ENCODE measurements at places on chromosomes 3 and 15.

GRCh38 chr3:66469220-66469640, 31.6 kb downstream of the LRIG1 start:
- no peak for DNase-seq

- no peak for DNase-seq
Measured at GRCh38 chr15:87661454-87662355, 594.8 kb downstream of the NTRK3 start.

DNA sequence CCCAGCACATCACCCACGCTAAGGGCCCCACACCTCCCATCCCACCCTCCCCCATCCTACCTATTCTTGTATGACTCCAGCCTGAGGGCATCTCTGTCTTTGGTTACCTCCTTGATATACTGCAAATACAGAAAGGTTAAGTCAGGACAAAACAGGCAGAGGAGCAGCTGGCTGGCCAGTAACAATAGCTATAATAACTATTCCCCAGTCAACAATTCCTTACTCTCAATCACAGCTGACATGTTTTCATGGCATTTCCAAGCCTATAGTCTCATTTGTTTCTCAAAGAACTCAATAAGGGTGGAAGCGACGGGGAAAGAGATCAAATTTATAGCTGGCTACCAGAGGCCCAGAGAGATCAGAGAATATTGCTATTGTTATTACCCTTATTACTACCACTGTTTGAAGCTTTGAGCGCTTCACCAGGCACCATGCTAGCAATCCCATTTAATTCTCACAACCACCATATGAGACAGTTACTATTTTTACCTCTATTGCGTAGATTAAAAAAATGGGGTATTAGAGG, 93.0 kb upstream of the C2CD4B start:
- no peak for DNase-seq

DNA sequence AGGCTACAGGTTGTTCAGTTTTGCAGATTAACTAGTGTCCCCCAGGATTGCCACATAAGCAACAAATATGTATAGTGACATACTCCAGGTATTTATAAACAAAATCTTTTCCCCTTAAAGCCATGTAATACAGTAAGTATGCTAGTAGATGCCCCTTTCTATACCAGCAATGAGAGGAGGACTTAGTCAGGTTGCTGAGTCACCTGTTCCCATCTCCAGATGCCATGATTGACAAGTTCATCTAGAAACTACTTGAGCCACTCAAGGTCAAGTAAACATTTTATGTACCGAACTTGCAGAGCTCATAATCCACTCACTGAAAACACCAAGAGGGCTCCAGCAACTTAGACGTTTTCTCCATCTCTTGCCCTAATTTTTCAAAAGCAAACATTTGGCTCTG, 18.2 kb downstream of the SLC9A9 start:
- no peak for DNase-seq

DNA sequence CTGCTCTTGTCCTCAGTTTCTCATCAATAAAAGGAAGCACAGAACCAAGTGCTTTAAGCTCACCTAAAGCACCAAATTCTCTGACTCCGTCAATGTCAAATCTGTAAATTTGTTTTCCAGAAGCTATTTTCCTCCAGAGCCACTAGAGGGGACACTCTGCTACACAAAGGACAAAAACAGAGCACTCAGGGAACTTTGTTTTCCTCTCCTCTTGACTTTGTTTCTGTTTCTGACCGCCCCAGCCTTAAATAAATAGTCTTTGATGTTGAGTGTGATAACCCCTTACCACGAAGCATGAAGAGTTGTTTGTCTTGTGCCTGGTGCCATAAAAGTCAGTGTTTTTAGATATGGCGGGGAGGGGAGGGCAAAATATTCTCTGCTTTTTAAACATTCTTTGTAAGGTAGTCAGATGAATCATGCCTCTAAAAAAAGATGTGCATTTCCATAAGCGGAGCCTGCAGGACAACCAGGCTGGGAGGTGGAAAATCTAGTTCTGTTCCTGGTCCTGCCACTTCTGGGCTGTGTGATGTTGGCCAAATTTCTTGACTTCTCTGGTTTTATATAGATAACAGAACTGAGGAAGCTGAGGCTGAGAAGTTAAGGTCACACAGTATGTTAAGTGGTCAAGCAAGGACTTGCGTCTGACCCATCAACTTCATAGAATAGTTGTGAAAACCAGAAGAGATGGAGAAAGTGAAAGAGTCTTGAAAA, 7.3 kb upstream of the ZBTB38 start:
- DNase-seq, result peak; percentile 69

DNA sequence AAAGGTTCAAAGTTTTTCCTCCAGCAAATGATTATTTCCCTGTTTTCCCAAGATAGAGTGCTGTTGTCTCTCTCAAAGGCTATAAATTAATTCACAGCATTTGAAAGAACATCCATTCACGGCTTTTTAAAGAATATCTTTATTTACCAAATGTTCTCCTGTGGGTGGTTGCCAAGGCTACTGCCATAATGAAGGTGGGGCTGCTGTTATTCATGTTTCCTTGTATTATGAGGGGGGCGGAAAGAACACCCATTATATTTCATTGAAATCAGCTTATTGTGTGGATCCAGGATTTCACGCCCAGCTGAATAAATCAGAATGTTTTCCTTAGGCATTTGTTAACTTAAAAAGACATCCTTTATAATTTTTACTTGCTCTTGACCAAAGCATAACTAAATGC, 10.1 kb downstream of the SRP14 start:
- DNase-seq, result no peak

- no peak for DNase-seq
Measured at GRCh38 chr3:120688121-120688520, 6.1 kb upstream of the HGD start.

GRCh38 chr3:164024786-164025185, 1053.5 kb downstream of the SI start:
- DNase-seq, result no peak

DNA sequence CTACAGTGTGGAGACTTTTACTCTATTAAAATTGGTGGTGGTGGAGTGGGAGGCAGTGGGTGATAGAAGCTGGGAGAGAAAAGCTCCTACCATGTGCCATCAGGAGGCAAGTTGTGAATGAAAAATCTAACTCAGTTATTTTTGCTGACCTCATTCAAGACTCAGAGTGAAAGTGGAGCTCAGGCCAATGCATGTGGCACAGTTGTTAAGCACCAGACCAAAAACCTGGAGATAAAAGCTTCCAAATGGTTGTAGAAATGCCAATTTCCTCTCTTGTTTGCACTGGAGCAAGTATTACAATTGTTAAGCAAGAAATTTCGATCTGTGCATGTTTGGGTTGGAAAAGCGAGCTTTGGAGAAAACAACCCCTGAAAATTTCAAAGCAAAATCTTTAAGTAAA, 81.5 kb upstream of the PRICKLE2 start:
- DNase-seq, result no peak

DNA sequence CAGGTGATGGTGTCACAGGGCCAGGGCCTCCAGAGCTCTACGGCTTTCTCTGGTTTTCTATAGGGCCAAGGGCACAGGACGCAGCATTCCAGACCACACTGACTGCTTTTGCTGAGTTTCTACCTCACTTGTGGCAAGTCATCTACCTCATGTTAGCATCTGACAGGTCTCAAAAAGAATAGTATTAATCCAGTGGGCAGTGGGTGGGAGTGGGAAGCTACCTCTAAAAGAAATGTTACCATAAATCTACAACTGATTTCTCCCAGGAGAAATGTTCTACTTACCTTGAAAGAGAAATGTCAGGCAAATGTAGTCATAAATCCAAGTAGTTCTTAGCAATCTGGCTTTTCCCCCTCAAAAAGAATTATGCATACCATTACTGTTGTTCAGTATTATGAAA, 55.7 kb upstream of the CCR4 start:
- DNase-seq, result no peak

Measured in HEK293T (cell line).